ENCODE measurements at places on chromosomes 12 and 14.

DNA sequence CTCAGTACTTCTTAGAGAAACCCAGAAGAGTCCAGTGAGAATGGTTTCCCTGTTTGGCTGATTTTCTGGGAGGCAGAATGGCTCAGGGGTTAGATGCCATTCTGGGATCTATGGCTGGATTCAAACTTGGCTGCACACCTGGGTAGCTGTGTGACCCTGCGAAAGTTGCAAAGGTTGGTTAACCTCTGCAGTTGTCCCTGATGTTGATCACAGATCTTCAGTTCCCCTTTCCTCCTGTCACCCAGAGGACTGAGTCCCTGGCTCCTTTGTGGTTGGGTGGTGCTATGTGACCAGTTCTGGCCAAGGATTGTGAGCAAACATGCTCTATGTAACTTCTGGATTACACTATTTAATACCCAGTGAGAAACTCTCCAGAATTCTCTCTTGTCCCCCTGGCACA lies 418.0 kb downstream of the RGS6 start:
- no peak for DNase-seq

GRCh38 chr12:64180951-64181350 lies 41.1 kb downstream of the KICS2 start:
- DNase-seq, result no peak

- no peak for DNase-seq
These were observed 328.8 kb upstream of the NOVA1 start for GRCh38 chr14:26926585-26926984.

DNA sequence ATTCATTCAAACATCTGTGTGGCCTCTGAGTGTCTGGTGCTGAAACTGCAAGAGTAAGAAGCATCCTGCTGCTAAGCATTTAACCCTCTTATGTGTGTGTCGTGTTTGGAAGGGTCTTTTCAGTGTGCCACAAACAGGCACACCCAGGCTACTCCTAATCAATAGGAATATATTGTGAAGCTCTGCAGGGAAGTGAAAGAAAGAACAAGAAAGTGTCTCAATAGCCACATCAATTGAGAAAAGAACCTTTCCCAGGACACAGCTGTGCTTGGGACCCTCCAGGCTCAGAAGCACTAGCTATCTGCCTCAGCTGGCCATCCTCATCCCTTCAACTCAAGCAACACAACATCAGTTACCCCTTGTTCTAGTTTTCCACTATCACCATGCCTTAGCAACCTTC lies 13.4 kb upstream of the KRAS start:
- no peak for DNase-seq

GRCh38 chr14:60506010-60506409 lies 2.9 kb upstream of the SIX6 start:
- no peak for DNase-seq

- DNase-seq, result no peak
These were observed 389.8 kb downstream of the NUAK1 start for GRCh38 chr12:105748806-105749600.

- peak; percentile 89 for DNase-seq
These were observed 343 bp upstream of the NOVA1 start for GRCh38 chr14:26598081-26598671.

GRCh38 chr14:50578433-50578832 lies 18.5 kb downstream of the ATL1 start:
- DNase-seq, result no peak

DNA sequence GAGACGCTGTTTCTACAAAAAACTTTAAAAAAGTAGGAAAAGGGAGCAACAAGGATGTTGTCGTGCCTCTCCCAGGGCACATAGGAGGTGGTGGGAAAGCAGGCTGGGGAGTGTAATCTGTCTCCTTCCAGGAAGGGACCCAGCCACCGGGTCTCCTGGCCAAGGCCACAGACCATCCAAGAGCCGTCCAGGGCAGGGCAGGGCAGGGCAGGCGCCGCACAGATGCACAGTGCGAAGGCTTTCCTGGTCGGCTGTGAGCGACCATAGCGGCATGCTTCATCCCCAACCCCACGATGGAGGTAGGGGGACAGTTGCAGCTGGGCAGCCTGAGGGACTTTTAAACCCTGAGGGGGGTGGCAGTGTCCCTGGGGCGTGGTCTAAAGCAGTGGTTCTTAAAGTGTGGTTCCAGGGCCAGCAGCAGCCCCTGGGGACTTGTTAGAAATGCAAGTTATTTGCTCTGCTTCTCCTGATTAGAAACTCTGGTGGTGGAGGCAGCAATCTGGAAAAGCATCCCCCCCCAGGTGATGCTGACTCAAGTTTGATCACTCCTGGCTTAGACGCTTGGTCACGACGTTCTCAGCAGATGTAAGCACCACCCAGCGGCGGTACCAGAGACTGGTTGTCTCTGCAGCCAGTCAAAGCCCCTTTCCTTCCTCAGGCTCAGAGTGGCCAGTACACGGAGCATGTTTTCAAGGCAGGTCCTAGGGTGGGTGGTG lies 197.4 kb upstream of the PRMT8 start:
- DNase-seq, result no peak

GRCh38 chr14:47483449-47483848 lies 192.0 kb downstream of the MDGA2 start:
- DNase-seq, result no peak

- no peak for DNase-seq
These were observed 96.9 kb upstream of the TBX3 start for GRCh38 chr12:114780746-114781399.

DNA sequence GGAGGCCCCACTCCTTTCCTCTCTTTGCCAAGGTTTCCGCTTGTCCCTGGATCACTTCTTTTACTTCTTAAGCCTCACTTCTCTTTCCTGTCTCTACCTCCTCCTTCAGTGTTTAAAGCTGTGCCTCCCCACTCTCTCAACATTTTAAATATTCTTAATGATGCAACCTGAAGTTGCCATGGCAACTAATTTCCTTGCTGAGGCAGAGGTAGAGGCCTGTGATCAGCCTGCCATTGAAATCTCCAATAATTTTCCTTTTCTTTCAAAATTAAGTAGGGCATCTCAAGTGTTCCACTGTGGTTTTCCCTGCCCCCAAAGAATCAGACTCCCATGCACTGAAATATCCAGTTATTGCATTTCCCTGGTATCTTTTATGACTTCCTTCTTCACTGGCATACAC lies 108.6 kb upstream of the VRK1 start:
- no peak for DNase-seq

- peak; percentile 60 for DNase-seq
These were observed 201.2 kb downstream of the TTC8 start for GRCh38 chr14:89025561-89026236.

GRCh38 chr14:24398653-24399446 lies at the start of gene NYNRIN:
TSS of gene NYNRIN (plus strand) at chr14:24399003. CDS start at chr14:24399247, 244 bp downstream.
- DNase-seq, result peak; percentile 62

DNA sequence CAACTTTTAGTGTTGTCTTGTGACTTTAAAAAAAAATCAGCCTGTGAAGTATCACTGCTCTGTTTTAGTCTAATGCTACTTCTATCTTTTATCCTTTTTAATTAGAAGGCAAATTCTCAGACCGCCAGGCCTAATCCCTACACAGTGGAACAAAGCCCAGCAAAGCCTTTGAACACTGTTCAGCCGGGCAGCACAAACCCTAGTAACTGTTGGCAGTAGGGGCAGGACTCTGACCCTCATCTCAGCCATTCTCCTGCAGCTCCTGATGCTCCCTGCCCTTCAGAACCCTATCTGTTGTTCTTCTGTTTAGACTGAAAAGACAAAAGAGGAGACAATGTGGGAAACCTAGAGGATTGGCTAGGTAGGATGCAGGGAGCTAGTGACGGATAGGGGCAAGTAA lies 78.0 kb upstream of the OTX2 start:
- DNase-seq, result peak; percentile 48

GRCh38 chr12:130183585-130184370 lies 21.5 kb downstream of the FZD10 start:
- no peak for DNase-seq

DNA sequence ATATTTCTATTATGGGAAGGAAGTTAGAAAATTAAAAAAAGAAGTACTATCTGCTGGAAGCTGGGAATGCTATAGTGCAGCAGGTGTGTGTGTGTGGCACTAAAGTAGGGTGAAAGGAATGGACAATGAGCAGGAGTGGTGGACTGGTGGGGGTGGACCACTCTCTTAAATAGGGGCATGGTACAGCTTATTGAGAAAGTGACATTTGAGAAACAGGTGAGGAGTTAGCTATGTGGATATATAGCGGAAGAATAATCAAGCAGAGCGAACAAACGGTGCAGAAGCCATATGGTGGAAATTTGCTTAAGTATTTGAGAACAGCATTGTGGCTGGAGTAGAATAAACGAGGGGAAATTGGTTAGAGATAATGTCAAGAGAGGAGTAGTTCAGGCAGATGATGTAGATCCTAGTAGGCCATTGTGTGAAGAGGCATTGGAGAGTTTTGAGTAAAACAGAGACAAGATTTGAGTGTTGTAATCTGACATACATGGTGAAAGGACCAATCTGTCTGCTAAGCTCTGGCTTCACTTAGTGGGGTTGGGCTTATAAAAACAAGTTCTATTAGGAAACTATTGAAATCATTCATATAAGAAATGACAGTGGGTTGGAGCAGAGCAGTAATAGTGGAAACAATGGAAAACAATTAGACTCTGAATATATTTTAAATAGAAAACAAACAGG lies 149.2 kb upstream of the SYT10 start:
- DNase-seq, result no peak

GRCh38 chr12:71266606-71267005 lies 108.8 kb upstream of the TSPAN8 start:
- no peak for DNase-seq

DNA sequence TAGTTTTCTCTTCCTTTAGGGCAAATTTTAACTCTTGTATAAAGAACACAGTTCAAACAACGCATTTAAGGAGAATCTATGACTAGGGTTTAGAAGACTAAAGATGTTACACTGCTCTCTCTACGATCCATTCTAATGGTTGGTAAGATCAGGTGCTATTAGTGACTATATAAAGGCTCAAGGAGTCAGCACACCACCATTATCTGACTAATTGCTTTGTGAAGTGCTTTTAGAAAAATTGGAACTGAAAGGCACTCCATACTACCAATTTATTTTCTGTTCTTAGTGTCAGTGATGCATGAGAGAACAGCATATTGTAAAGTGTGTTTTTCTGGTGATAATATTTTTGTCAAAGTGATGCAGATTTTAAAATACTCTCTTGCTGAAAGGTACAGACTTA lies 136.8 kb downstream of the SYT1 start:
- DNase-seq, result no peak

DNA sequence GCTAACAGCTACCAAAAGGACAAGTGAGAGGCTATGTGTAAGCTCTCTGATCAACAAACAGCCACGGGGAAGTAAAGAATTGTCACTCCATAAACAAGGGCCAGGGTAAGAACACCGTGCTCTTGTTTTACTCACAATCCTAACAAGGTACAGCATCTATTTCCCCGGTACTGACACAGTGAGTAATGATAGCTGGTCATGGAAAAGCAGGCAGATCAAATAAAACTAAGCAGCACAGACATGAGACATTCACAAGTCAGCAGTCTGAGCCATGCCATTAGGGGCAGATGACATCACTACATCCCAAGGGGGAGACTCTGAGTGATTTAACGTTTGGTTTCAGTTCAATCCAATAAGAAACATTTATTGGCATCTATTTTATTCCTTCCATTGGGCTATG lies 54.4 kb downstream of the ARL6IP4 start:
- no peak for DNase-seq

- DNase-seq, result no peak
These were observed 63.7 kb downstream of the TRAF3 start for GRCh38 chr14:102840771-102841528.

- no peak for DNase-seq
These were observed 27.5 kb upstream of the OR6J1 start for GRCh38 chr14:22671622-22672021.

DNA sequence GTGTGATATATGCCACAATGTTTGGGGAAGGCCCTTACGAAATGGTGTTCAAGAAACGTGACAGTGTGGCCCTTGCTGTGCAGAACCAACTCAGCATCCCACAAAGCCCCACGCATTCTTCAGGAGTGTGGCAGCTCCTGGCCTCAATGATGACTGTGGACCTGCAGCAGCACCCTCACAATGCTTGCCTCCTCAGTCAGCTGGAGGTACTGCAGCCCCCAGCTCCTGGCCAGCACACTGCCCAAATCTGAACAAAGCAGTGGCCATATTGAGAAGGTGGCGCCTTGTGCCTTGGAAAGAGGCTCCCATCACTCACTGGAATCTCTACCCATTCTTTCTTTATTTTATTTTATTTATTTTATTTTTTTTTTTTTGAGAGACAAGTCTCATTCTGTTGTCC lies 10.4 kb downstream of the POLE2 start:
- no peak for DNase-seq

GRCh38 chr14:58751788-58752187 lies 114.0 kb downstream of the DACT1 start:
- no peak for DNase-seq

GRCh38 chr12:118846416-118846815 lies 134.9 kb upstream of the SRRM4 start:
- no peak for DNase-seq

- DNase-seq, result no peak
These were observed 151.4 kb upstream of the DAAM1 start for GRCh38 chr14:59037086-59037485.

GRCh38 chr12:76444408-76444984 lies 96.3 kb upstream of the BBS10 start:
- DNase-seq, result no peak

DNA sequence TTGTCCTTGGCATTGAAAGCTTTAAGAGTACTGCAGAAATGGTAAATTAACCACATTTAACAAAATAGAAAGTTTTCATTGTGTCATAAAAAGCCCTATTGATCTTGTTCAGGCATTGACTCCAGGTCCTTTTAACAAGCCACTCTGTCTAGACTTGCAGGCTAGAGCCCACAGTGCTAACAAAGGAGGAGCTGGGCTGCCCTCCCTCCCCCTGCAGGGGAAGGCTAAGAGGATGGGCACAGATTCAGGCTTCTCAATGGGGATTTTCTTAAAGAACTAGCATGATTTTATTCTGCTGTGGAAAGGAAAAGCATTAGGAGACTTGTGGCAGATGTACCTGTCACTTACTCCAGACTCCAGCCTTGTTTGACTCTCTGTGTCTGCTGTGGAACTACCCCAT lies 463.6 kb downstream of the NRXN3 start:
- peak; percentile 48 for DNase-seq

DNA sequence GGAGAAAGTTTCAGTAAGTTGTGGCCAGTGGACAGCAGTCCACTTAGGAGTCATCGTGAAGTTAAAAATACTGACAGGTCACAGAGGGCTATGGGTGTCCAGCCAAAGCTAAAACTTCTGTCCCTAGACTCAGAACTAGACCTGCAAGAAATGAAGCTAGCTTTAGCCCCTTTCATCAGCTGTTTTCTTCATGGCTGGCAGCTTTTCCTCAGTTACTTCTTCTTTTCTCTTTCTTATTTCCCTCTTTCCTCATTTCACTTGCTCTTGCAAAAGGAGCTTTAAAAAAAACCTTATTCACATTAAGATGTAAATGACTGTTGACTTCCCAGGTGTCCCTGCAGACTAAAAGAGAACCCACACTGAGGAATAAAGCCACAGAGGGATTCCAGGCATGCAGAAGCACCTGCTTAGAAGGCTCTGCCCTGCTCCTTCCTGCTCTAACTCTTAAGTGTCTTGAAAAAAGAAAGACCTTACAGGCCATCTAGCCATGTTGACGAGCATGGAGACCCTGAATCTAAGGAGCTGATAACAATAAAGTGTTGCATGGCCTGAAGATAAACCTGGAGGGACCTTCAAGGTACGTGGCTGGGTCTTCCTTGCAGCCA lies 69.7 kb upstream of the CCND2 start:
- DNase-seq, result no peak

- no peak for DNase-seq
These were observed 107.1 kb upstream of the PLEKHG7 start for GRCh38 chr12:92595663-92596062.

Data from D341Med (cell line).